Retinal pigment epithelial cell (primary cell): ENCODE measurements at places on chromosomes 3 and 15.

GRCh38 chr15:77650265-77650664 is 17.6 kb upstream of the LINGO1 start:
- DNase-seq: no peak

GRCh38 chr15:96176831-96177230 is 153.7 kb upstream of the NR2F2 start:
- no peak for DNase-seq

DNA sequence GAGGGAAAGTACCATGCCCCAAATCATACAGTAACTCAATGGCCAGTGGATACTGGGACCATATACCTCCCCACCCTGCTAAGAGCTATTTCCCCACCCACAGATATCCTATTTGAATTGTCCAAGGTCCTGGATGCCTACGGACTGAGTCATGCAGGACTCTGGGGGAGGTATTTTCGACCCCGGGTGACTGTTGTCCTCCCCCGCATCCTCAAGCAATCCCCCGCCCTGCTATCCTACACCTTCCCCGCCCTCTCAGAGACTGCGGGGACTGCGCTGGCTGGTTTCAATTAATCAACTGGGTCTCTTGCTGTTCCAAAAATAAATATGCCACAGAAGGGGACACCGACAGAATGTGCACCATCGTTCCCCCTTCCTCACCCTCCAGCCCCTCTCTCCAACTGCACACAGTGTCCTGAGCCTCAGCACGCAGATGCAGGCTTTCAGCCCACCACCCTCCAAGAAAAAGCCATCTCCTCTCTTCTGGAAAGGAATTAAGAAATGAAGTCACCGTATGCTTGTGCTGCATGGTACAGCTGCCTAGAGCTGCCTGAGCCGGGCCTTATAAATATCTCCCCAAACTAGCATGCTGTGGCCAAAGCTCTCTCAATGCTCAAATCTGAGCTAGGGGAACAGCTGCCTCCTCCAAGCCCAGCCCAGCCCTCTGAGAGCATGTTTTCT is 8.1 kb downstream of the CAV3 start:
- DNase-seq: peak; percentile 55

DNA sequence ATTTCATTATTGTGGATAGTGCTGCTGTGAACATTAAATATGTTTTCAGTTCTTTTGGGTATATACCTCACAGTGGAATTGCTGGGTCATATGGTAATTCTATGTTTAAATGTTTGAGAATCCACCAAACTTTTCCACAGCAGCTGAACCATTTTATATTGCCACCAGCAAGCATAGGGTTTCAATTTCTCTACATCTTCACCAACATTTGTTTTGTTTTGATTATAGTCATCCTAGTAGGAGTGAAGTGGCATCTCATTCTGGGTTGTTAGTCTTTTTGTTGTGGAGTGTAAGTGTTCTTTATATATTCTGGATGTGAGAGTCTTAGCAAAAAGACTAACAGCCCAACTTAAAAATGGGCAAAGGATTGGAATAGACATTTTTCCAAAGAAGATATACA is 6.0 kb downstream of the RPUSD2 start:
- DNase-seq: no peak

GRCh38 chr15:98823616-98824015 is 175.3 kb downstream of the IGF1R start:
- DNase-seq: no peak

- DNase-seq: no peak
Measured at GRCh38 chr3:136385457-136385856, 135.3 kb downstream of the PCCB start.

GRCh38 chr3:16513141-16514020 is at the start of gene RFTN1:
Gene RFTN1 (minus strand): TSS chr3:16513699. CDS start chr3:16493869, 19,830 bp downstream.
- DNase-seq: no peak

DNA sequence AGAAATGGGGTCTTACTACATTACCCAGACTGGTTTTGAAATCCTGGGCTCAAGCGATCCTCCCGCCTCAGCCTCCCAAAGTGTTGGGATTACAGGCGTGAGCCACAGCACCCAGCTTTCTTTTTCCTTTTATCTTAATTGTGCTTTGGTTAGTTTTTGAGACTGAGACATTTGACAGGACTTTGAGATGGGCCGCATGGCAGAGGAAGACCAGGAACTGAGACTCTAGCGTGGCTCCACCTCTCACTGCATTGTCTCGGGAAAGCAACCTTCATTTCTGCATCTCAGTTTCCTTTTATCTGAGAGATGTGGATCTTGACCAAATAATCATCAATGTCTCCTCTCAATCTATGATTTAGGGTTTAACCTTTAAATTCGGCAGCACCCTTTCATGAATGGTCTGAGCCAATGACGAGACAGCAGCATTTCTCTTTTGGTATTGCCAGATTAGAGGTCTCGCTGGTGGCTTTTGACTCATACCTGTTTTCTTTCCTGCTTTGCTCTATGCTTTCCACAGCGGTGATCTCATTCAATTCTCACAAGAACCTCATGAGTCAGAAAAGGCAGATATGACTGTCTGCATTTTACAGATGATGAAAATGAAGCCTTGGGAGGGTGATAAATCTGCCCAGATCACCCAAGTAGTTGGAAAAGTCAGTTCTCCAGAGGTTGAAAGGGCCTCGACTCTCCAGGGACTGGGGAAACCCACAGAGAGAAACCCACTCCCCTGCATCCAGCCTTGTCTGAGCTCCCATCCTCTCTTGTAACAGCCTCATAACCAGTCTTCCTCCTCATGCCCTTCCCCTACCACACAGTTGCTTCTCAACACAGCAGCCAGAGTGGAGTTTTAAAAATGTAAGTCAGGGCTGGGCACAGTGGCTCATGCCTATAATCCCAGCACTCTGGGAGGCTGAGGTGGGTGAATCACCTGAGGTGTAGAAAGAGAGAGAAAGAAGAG is 84.8 kb upstream of the FOXB1 start:
- peak; percentile 16 for DNase-seq

- DNase-seq: no peak
Measured at GRCh38 chr15:43441316-43441715, 51.6 kb downstream of the TP53BP1 start.

- no peak for DNase-seq
Measured at GRCh38 chr3:127425505-127426443, 137.9 kb upstream of the PRR20G start.

- no peak for DNase-seq
Measured at GRCh38 chr3:28577941-28578500, 229.4 kb upstream of the AZI2 start.

DNA sequence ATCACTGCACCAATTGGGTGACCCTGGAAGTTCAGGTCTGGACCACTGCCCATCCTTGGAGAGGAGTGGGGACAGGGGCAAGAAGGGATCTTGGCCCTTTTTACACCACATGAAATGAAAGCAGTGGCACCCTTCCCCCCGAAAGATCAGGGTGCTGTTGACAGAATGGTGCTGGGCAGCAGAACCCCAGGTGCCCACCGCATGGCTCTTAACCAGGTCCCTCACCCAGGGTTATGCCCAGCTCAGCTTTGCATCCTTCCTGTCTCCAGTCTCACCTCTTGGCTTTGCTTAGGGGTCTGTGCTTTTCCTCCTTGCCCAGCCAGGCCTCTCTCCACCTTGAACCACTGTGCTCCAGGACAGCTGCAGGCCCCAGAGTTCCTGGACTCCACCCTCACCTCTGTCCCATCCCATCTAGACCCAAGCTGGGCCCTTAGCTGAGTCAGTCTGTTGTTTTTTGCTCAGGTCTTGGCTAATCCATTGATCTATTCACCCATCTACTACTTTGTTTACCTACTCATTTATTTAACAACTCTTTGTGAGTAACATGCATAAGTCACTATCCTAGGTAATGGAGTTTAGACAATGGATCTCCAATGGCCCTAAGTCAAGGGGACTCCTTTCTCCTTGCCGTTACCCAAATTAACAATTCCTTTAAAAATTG is 77.1 kb upstream of the PRR23E start:
- DNase-seq: no peak

GRCh38 chr3:13880811-13881156 is 913 bp upstream of the WNT7A start:
- DNase-seq: no peak

DNA sequence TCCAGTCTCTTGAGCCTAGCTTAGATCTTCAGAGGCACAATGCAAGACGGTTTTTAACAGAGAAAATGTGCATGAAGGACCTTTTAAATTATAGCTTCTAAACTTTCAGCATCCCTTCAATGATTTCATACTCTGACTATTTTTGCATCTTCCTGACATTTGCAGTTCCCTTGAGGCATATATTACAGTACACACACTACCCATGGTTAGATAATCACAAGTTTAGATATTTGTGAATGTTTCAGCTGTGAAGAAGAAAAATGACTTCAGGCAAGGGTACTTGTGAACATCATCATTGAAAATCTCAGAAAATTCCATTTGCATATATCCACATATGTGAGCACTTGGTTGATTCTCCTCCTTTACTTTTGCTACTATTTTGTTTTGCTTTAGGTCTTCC is 341.5 kb downstream of the ROBO2 start:
- no peak for DNase-seq

GRCh38 chr3:17459470-17459993 is 282.9 kb downstream of the TBC1D5 start:
- no peak for DNase-seq

DNA sequence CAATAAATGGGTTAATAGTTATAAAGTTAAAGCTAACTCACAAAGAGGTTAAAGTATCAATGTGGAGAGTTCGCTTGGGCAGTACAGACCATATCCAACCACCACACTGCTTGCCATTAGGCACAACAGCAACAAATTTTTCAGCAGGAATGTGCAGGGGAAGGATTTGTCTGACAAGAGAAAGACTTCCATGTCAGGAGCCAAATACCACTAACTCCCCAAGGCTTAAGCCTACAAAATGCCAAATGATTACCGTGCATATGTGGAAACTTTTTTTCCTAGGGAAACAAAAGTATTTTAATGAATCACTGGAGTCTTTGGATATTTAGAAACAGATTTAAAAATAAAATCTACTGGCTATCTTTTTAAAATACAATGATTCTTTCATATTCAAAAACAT is 8.1 kb downstream of the VGLL3 start:
- peak; percentile 62 for DNase-seq

DNA sequence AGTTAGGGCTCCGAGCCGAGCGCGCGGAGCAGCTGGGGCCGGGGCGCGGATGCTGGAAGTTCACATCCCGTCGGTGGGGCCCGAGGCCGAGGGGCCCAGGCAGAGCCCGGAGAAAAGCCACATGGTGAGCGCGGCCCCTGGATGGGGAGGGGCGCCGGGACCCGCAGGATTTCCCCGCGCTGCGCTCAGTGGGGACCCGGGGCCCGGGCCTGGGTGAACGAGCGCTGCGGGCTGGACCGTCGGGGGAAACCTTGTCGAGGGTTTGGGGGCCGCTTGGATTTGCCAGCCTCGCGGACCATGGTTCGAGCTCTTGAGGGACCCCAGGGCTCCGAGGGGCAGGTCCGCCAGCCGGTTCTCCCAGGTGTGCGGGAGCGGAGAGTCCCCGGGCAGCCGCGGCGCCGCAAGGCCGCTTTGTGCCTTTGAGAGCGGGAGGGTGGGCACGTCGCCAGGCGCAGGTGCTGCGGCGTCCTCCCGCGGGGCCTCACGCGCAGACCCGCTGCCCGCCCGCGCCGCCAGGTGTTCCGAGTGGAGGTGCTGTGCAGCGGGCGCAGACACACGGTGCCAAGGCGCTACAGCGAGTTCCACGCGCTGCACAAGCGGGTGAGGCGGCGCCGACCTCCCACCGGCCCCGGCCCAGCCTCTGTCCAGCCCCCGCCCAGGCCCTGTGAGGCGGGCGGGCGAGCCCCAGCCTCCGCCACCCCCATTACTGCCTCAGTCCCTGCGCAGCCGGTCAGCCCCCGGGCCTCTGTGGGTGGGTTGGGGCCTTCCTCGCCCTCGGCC is at the start of gene SNX22:
Gene SNX22, plus strand, starts transcription at position 5 of the 780 bp plus-strand sequence. Its CDS starts 45 bp downstream, at position 50.
- no peak for DNase-seq

DNA sequence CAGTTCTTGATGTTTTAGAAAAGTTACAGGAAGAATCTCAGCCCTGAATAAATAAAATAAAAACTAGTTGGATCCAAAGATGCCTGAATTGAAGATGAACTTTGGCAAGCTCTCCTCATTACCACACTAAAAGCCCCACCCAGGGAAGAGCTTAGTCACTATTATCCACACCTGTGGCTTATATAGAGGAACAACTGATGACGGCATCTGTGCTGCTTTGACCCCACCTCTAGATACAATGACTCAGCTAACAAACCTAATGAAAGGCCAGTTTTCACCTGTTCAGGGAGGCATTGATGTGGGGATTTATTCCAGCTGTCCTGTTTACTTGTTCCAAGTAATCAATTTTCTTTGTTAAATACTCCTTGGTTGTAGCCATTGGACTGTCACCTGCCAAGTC is 604.7 kb upstream of the EPHA6 start:
- DNase-seq: no peak

DNA sequence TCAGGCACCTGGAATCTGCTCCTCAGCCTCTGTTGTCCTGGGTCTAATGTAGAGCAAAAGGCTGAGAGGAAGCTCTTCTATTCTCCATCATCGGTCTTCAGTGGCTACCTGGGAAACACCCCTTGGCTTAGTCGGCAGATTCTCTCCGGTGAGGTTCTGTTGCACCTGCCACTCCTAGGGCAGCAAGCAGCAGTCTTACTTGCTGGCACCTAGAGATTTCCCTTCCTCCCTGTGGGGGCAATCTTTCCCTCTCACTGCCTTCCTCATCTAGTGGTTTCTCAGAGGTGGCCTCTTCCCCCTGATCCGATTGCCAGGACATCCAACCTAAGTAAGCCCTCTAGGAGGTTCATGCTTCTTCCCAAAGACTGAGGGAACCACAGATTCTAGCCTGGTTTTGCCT is 60.8 kb downstream of the PLS1 start:
- no peak for DNase-seq

DNA sequence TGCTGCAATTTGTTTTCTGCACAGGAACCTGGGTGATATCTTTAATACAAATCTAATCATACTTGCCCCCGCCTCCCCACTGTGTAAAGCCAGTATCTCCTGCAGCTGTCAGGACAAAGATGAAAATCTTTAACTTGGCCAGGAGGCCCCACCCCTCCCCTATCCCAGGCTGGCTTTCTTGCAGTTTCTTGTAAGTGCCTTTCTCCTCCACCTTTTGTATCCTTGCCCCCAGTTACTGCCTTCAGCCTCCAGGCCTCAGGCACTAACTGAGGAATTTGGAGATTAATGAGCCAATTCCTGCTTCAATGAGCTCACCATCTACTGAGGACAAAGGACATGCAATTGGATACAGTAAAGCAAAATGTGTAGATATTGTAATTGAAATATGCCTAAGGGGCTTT is 6.5 kb downstream of the GCSAM start:
- no peak for DNase-seq

DNA sequence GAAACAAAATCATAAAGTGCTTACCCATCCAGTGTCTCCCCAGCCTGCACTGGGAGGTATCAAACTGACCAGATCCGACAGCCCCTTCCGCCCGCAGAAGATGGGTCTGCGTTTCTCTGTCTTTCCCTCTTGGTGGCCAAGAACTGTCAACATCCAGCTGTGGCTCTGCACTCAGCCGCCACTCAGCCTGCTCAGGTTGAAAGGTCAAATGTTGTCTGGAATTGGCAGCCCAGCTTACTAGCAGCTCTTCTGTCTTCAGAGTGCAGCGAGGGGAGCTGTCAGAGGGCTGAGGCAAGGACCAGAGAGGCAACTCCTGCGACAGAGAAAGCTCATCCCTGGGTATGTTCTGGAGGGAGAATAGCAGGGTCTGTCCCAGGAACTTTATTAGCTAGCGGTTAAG is 45.4 kb downstream of the GOLGA6L2 start:
- no peak for DNase-seq

- DNase-seq: no peak
Measured at GRCh38 chr3:86991840-86992435, 989 bp upstream of the VGLL3 start.
